GM13976 (cell line): ENCODE measurements at places on chromosomes 2 and 18.

- DNase-seq = no peak
These were observed 73.4 kb downstream of the RAPH1 start for GRCh38 chr2:203461746-203462145.

- DNase-seq = no peak
These were observed 110.6 kb downstream of the PRELID3A start for GRCh38 chr18:12518326-12518725.

DNA sequence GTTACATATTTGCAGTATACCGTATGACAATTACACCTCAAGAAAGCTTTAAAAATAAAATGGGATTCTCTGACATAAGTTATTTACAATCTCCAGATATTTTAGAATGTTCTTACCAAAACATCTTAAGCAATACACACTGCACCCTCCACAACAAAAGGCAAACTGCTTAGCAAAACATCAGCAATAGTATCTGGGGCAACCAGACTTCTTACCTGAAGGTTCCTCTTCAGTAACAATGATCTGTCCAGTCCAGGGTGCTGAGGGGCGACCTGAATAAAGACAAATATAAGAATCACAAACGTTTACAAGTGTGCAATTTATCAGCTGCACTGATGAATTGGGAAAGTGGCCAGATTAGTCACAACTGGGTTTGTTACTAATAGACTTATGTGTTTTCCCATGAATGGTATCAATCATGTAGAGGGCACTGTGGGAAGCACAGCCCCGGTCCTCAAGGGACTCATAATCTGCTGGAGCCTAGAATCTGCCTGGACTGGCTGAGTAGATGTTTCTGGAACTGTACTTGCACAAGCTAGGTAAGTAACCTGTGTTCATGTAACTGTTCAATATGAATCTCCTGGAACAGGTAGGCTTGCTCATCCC, 70.7 kb downstream of the MYOM1 start:
- no peak for DNase-seq

- DNase-seq = peak; percentile 48
These were observed 492 bp downstream of the KIF5C start for GRCh38 chr2:148875387-148876051.

GRCh38 chr2:20326163-20326780, 24.4 kb downstream of the PUM2 start:
- DNase-seq = peak; percentile 62

GRCh38 chr2:155215037-155215707, 516.7 kb downstream of the KCNJ3 start:
- no peak for DNase-seq

- DNase-seq = no peak
These were observed 1.3 kb upstream of the PNO1 start for GRCh38 chr2:68156419-68156818.

GRCh38 chr2:113077921-113078320, 10.2 kb downstream of the IL1F10 start:
- no peak for DNase-seq

- no peak for DNase-seq
These were observed 11.0 kb downstream of the CYP1B1 start for GRCh38 chr2:38064801-38065501.

GRCh38 chr2:134567666-134568065, 151.1 kb downstream of the TMEM163 start:
- DNase-seq = no peak

DNA sequence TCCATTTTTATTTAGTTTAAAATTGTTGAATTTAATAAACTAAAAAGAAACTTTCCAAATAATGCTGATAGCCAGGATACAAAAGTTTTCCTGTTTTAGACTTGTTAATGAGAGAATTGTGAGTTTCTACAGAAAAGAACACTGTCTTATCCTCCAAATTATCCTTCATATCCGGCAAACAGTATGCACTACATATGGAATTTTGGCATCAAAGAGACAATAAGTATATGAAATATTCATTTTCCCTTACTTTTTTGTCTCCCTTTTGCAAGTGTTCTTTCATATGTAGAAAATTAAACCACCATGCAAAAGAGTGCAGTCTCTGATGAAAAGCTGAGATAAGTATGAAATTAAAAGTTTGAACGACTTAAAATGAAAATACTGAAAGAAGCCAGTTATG, 159.4 kb downstream of the UBE2E3 start:
- DNase-seq = no peak

DNA sequence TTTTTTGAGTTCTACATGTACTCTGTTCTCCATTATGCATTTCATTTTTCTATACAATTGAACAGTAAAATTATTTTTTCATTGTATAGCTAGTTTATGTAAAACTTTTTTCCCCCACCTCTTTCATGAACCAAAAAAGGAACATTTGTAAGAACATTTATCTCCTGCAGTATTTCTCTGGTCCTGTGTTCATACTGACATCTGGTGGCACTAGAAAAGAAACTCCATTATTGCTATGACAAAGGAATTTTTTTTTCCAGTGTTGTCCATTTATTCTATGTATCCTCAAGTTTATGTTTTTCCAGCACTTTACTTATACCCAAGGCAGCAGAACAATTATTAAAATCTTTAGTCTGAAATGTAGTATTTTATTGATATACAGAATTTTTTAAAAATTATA, 27.4 kb upstream of the CHAC2 start:
- no peak for DNase-seq

DNA sequence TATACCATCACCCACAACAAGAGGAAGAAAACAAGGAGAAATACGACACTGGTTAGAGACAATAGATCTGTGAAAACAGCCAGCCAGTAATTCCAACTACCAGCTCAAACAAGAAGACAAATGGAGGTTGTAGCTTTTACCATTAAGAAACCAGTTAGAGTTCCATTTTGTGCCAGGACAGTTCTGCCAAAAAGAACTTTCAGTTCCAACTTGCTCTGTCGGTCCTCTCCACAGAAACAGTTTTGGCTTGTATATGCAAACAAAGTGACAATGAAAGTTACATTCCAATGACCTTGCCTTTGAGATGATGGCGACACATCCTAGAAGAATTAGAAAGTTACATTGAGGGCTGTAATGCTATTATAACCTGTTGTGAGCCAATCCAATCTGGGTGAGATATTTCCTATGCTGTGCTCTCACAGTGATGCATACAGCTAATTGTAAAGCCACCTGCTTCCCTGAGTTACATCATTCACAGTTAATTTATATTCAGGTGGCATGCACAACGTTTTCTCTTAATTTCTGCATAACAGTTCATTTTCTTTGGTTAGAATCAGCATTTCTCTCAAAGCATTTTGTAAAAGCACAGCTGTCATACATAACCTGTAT, 1378.4 kb upstream of the PIK3C3 start:
- no peak for DNase-seq

DNA sequence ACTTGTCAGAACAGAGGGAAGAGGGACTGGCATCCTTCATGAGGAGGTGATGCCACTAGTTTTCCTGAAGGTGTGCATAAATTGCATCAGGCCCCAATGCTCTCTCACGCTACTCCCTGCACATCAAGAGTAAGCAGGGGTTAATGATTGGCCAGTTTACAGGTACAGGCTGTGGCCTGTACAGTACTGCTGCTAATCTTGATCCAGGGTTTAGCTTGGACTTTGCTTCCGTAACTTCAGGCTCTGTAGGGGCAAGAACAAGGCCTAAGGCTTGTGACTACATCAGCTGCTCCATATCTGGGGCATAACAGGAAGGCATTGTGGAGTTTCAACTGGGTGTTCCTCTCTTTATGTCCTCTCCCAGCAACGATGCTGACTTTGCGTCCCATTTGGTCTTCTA, 96.8 kb upstream of the FZD7 start:
- no peak for DNase-seq

DNA sequence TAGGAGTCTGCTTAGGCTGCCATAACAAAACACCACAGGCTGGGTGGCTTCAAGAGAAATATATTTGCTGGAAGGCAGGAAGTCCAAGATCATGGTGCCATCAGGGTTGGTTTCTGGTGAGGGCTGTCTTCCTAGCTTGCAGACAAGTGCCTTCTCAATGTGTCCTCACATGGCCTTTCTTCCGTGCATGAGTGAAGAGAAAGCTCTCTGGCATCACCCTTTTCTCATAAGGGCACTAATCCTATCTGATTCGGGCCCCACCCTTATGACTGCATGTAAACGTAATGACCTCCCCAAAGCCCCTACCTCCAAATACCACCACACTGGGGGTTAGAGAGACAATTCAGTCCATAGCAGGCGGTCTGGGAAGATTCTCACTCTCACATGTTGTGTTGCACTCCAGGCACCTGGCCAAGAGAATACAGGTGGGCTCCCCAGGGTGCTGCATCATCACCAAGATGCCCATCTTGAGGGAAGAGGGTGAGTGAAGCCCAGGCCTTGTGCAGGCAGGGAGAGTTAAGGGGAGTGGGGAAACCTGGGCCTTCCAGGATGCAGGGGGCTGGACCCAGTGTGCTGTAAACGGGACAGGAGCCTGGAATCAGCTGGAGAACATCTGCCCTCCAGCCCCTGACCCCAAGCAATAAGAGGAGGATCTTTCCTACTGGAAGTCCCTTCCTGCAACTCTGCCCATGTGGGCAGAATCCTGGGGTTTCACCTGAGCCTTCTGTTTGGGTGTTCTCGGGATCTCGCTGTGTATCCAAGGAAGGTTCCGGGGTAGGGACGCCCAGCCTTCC, 10.2 kb downstream of the CATIP start:
- peak; percentile 18 for DNase-seq

DNA sequence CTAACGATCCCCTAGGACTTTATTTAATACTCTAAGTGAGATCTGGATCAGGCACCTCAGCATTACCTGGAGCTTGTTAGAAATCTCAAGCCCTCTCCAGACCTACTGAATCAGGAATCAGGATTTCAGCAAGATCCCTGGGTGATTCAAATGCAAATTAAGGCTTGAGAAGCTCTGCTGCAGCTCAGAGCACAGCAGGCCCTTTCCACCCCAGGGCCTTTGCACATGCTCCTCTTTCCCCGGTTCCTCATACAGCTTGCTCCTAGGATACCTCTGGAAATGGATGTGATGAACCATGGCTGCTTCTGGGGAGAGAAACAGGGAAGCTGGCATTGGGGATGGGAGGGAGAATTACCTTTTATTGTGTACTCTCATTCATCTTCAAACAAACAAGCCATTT, 40.3 kb upstream of the MGAT4A start:
- no peak for DNase-seq

DNA sequence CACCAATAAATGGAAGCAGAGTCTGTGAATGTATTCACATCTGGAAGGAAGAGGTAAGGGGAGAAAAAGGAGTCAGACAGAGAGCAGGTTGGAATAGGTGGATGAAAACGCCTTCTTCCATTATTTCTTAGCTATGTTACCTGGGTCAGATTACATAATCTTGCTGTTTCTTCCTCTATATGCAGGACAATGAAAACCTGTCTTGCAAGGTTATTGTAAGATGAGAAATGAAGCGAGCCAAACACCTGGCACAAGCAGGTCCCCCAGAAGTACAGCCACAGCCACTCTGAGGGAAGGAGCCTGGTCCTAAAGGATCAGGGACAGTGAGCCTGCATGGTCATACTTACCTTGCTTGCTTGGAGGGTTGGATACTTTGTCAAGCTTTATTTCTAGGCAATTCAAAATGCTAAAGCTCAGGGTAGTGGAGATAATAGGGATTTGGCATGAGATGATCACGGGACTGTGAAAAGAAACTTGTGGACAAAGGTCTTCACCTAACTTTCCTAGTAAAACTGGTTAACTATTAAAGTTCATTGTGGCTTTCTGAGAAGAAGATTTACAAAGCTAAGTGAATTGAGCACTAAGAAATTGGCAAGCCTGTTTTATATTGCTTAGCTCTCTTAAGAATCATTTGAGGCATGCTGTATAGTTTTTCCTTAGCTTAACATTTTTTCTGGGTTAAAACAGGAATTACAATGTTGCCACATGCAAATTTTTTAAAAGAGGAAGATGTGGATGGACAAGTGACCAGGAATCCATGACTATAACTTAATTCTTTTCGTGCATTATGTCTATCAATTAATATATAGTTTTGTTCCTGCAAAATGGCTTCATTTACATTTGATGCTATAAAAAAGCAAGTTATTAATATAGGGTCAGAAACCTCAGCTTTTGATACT, 15.7 kb upstream of the PLA2R1 start:
- DNase-seq = no peak

GRCh38 chr2:10906926-10907625, 4.7 kb upstream of the KCNF1 start:
- DNase-seq = no peak

GRCh38 chr2:32910883-32911598, 35.7 kb upstream of the LTBP1 start:
- DNase-seq = no peak

GRCh38 chr2:16319551-16320121, 346.0 kb downstream of the CYRIA start:
- DNase-seq = no peak

DNA sequence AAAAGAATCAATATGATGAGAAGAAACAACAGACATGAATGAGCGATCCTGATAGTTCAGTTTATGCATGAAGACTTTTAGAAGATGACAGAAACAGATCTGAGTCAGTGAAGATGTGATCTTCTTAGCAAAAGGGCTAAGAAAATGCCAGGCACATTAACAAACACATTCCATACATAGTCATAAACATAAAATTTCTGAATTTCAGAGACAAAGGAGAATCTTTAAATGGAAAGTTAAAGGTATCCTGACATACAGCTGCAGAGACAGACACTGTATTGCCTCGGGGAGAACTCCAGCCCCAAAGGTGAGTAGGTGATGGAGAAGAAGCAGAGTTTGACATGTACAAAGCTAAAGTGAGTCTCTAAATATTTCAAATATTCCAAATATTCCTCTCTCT, 40.6 kb upstream of the FN1 start:
- DNase-seq = no peak

GRCh38 chr2:190720691-190721090, 71.8 kb downstream of the NAB1 start:
- DNase-seq = no peak

GRCh38 chr2:41941831-41942230, 106.0 kb upstream of the PKDCC start:
- no peak for DNase-seq

DNA sequence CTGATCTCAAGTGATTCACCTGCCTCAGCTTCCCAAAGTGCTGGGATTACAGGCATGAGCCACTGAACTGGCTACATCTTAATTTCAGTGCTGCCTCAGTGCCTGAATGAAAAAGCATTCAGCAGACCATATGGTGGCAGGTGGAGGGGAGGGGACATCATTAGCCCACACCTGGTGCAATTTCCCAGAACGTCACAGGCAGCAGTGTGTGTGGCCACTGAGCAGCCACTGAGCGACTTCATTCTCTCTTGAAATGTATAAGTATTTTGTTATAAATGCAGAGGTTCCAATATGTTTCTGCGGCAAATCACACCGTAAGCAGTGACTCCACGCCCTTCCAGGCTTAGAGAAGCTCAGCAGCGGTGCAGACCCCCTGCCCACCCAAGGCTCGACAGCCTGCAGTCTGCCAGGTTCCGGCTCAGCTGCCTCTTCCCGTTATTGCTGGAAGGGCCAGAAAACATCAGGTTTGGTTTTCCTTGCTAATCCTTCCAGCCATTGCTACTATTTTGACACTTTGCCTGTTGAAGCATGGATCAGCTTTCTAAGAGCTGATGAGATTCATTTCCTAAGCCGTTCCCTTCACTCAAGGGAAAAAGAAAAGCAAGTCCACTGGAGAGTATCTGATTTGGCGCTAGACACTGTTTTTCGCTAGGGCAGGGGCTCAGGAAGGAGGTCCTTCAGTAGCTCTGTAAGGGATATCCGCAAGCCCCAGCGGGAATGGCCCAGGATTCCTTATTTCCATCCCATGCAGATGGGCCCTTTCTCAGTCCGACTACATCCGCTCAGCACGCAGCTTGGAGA, 250.7 kb downstream of the VAPA start:
- no peak for DNase-seq
